NCI-H460 (cell line): ENCODE measurements at places on chromosomes 4 and X. TPM values are rescaled to one million over a fixed set of nuclear protein-coding genes. Genes with fewer than 3 reads are reported as not detected.

The MAGEC1 gene
- total RNA-seq: not detected in 2 replicates

The NPFFR2 gene
- not detected in 2 replicates for total RNA-seq

The ERAS gene
- total RNA-seq: 0.10 TPM in 1 of 2 replicates, not detected in the other

The LPAR4 gene
- not detected in 2 replicates for total RNA-seq

The L1CAM gene
- 27.2 and 29.9 TPM in 2 replicates for total RNA-seq

The ANXA3 gene
- 114 and 117 TPM in 2 replicates for total RNA-seq

The DIPK2B gene
- not detected in 2 replicates for total RNA-seq

The NIPAL1 gene
- 2.0 and 3.0 TPM in 2 replicates for total RNA-seq

The RAB39B gene
- total RNA-seq: 47.7 TPM in 2 replicates

The MTNR1A gene
- total RNA-seq: not detected in 2 replicates

The F11 gene
- not detected in 2 replicates for total RNA-seq

The FOXR2 gene
- not detected in 2 replicates for total RNA-seq

The OCRL gene
- total RNA-seq: 28.6 and 36.4 TPM in 2 replicates

The NFKB1 gene
- total RNA-seq: 23.9 and 26.2 TPM in 2 replicates

The CSN1S1 gene
- not detected in 2 replicates for total RNA-seq
